ENCODE measurements at places on chromosomes 16 and 17.
A peak's percentile ranks its signal among the peaks of the same experiment; 100 is the strongest.

DNA sequence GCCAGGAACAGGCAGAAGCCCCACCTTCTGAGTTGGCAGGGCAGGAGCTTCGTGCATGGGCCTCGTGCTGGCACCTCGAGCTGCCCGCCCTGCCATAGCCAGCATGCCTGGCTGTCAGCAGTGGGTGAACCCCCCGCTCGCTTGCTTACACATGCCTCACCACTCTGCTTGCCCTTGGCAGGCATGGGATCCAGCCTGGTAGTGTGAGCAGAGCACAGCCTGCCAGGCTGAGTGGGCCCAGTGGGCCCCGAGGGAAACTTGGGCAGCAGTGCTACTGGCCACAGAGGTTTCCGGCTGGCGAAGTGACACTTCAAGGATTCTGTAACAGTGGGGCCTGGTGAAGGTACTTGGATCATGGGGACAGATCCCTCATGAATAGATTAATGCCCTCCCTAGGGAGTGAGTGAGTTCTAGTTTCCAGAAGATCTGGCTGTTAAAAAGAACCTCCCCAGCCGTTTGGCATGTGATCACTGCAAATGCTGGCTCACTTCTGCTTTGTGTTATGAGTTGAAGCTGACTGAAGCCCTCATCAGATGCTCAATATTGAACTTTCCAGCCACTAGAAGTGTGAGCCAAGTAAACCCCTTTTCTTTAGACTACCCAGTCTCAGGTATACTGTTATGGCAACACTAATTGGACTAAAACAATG is 114.7 kb downstream of the BCAS3 start:
- no peak for DNase-seq

GRCh38 chr16:23914946-23915530 is 79.3 kb downstream of the PRKCB start:
- DNase-seq: no peak

GRCh38 chr16:24568392-24568791 is 29.0 kb downstream of the RBBP6 start:
- DNase-seq: peak; percentile 40

GRCh38 chr16:67278773-67279295 is 498 bp upstream of the PLEKHG4 start:
- DNase-seq: no peak

- DNase-seq: no peak
Observed at GRCh38 chr17:68676856-68677255, 75.7 kb upstream of the FAM20A start.

- DNase-seq: peak; percentile 67
Observed at GRCh38 chr16:67236563-67237395, 9.8 kb downstream of the TMEM208 start.

DNA sequence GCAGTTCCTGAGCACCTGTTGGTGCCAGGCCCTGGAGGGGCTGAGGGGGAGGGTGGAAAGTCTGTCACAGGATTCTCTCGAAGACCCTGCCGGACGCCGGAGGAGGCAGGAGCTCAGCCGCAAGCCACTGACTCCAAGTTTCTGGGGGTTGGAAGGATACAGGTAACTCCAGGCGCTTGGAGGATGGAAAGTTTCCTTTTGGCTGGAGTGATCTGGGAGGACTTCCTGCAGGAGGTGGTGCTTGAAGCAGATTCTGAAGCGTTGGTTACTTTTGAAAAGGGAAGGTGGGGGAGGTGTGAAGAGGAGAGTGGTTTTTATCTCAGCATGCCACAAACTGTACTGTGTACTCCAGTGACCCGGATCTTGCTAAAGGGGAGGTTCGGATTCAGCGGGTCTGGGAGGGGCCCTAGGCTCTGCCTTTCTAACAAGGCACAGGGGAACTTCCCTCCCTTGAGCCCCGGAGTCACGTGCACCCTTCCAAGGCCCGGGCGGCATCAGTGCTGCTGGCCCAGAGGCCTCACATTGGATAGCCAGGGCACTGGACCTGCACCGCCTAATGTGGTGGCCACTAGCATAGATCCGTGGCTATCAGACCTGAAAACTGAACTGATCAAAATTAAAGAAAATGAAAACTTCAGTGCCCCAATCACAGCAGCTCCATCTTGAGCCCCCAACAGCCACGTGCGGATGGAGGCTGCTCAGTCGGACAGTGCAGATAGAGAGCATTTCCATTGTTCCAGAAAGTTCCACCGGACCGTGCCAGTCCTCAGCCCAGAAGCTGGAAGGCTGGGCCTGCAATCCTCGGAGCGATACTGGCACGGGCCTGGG is 42.2 kb upstream of the GSE1 start:
- no peak for DNase-seq

DNA sequence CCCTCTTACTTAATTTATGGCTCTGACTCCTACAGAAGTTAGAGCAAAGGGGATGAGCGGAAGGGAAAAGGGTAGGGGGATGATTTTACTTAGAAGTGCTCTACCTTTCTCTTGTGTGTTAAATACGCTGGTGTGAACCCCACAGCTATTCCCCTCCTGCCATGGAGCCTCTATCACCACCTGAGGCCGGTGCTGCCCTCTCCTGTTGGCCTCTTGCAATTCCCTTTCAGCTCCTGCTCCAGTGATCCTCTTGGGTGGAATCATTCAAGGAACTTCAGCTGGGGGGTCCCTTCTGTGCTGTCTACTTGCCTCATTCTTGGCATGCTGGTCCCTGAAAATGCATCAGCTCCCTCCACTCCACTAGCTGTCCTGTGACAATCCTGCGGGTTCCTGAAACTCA is 41.8 kb upstream of the CDH8 start:
- DNase-seq: no peak

- DNase-seq: no peak
Observed at GRCh38 chr16:78259873-78260272, 160.4 kb downstream of the WWOX start.

GRCh38 chr16:72743011-72743761 is 304.7 kb downstream of the ZFHX3 start:
- DNase-seq: peak; percentile 46

- DNase-seq: no peak
Observed at GRCh38 chr16:76665571-76666275, 388.5 kb downstream of the CNTNAP4 start.

DNA sequence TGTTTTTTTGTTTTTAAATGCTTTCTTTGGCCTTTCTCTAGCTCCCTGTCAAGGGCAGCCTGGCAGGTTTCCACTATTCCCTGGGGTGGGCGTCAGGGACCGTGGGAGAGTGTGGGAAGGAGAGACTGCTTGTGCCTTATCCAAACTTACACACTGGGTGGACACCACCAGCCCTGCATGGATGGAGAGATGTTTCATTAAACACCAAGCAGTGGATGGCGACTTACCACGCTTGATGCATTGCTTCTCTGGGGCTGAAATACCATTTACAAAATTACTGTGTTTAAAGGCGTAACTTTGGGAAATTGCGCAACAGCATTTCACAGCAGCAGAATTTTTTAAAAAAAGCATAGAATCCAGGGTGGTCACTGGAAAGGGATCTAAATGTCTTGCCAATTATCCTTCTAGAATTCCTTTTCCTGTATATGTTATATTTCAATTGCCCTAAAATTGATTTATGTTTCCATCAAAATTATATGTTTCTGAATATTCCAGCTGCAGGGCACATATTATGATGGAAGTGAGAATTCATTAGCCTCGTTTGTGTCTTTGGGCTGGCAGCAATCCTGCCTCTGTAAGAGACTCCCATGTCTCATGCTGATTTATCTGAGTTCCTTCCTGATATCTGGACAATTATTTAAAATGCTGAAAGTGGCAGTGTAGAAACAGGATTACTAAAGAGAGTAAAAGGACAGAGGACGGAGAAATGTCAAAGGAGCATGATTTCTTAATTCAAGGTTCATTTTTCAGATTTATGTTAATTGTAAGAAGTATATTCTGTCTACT is 247.3 kb downstream of the GRIN2A start:
- no peak for DNase-seq

DNA sequence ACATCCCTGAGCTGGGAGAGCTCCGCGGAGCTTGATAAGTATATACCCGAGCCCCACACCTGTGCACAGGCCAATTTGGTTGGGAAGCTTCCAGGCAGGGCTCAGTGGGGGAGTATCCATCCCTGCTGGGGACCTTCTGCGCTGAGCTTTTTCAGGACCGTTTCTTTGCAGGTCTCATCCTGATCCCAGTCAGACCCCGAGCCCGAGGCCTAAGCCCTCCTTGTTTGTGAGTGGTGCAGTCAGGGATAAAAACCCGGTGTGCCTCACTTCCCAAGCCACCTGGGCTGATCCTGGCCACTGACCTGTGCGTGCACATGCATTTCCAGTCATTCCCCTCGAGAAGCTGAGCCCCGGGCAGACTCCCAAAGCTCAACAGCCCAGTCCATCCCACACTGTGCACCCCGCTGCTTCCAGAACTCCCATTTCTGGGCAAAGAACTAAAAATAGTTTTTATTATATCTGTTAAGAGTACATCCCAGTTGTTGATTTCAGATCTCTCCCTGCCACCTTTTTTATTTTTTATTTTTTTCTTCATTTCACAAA is 27.3 kb upstream of the NAT9 start:
- DNase-seq: no peak

DNA sequence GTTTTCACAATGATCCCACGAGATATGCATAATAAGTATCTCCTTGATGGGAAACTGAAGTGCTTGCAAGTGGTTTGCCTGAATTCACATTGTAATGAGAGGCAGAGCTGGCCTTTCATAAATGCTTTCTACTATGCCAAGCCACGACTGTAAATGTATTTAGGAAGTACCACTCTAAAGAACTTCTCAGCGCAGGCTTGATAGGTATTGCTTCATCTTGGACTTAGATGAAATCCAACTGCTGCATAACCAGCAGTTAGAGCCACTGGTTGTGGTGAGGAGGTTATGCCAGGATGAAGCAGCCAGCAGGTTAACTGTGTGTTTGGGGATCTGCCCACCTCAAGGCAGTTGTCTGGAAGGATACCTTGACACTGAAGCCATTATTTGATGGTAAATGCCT is 26.8 kb downstream of the MARCHF10 start:
- DNase-seq: peak; percentile 73

DNA sequence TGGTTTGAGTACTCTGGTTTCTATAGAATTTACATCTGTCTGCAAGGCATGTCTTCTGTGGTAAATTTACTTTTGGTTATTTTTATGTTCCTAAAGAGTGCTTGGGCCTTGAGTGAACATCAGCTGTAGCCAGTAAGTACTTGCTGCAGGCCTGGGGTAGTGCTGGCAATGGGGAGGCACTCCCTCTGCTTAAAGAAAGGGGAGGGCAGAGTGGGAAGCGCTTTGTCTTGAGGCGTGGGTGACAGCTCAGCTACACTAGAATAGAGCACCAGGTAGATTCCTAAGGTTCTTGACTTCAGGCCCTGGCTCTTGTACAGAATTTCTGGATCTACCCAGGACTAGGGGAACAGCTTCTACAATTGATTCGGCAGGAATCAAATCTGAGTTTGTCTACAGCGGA is 50.6 kb downstream of the MPHOSPH6 start:
- DNase-seq: no peak

DNA sequence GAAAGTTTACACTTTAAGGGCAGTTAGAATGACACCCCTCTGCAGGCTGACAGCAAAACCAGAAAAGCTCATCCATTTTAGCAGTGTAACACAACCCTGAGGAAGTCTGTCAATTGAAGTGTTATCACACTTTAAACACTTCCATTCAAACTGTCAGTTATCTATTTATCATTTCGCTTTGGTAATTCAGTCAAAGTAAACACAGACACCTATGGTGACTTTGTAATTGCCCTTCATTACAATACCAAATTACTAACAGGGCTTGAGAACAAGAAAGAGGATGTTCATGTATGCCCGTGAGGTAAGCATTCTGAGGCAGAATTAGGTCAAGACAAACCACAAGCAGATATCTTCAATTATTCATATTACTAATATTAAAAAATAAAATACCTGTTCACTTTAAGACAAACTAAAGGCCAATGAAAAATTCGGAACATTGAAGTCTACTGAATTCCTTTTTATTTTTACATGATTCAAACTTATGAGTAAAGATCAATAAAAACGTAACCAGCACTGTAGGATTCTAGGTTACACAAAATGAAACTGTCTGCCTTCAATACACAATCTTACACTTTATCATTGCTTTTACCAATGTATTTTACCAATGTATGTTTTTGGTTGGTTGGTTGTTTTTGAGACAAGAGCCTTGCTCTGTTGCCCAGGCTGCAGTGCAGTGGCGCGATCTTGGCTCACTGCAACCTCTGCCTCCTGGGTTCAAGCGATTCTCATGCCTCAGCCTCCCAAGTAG is 57.1 kb downstream of the BRIP1 start:
- DNase-seq: no peak

GRCh38 chr16:62041401-62041800 is 5.2 kb upstream of the CDH8 start:
- peak; percentile 58 for DNase-seq

DNA sequence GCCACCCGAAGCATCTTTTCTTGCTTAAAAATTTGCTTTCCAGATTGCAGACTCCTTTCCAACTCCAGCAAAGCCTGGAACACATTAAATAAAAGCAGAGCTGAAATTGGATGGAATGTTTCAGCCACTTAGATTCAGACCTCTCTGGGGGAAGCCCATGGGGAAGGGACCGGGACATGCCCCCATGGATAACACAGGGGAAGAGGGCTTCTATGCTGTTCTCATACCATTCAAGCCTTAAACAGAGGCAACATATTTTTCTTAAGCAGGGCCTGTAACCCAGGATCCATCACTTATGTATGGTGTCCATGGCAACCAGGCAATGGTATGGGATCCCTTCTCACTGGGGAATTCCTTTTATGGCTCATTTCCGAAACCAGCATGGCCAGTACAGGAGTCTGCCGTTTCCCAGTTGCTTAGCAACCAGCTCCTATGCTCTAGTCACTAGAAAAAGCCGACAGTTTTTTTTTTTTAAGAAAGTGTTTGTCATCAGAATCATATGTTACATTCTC is 62.0 kb upstream of the MARCHF10 start:
- DNase-seq: peak; percentile 84

DNA sequence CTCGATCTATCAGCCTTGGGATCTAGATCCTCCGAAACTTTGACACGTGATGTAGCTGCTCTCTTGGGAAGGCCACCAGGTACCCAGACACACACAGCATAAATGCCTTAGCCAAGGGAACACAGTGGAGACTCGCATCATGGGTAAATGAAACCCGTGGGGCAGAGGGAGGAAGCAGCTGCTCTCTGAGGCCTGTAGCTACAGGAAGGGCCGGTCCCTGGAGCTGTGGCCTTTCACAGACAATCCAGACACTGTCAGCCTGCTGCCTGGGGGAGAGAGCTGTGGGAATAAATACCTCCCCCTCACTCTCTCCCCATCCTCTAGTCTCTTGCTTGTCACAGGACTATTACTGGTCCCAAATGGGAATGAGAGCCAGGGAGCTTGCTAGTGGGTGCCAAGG is 351.2 kb downstream of the UTP18 start:
- DNase-seq: no peak
